ENCODE measurements at places on chromosomes 5 and 9. TPM values are rescaled to one million over a fixed set of nuclear protein-coding genes. Genes with fewer than 3 reads are reported as not detected.

Gene SPATA31E1
- not detected for total RNA-seq

DNA sequence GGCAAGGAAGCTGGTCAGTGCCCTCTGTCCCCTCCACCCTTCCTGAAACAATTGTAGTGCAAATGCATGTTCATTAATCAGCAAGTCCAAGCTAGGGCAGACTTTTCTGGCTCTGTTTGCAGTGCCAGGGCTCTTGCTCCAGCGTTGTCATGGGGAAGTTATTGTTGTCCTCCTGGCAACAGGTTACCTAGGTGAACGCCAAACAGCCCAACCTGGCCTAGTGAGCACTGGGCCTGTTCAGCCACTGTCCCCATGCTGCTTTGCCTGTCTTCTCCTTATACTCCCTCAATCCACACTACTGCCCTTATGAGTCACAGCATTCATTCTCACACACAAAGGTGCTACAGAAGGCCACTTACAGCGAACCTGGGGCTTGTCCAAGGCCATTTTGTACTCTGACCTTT, 34.5 kb upstream of the GLIS3 start:
- DNase-seq, result no peak

DNA sequence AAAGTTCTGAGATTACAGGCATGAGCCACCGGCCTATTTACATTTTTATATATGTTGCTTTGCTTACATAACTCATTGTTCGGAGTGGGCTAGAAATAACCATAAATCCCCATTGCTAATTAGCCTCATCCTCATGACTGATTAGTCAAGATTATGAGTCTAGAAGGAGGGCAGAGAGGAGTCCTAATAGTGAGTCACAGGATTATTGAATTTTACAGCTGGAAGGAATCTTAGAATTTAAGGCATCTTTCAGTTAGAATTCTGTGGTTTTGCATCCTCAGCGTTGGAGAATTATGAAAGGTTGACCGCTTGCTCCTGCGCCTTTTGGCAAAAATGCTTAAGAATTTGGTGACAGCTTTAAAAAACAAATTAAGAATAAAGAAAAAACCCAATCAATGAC, 2.6 kb upstream of the PBX3 start:
- DNase-seq, result no peak

DNA sequence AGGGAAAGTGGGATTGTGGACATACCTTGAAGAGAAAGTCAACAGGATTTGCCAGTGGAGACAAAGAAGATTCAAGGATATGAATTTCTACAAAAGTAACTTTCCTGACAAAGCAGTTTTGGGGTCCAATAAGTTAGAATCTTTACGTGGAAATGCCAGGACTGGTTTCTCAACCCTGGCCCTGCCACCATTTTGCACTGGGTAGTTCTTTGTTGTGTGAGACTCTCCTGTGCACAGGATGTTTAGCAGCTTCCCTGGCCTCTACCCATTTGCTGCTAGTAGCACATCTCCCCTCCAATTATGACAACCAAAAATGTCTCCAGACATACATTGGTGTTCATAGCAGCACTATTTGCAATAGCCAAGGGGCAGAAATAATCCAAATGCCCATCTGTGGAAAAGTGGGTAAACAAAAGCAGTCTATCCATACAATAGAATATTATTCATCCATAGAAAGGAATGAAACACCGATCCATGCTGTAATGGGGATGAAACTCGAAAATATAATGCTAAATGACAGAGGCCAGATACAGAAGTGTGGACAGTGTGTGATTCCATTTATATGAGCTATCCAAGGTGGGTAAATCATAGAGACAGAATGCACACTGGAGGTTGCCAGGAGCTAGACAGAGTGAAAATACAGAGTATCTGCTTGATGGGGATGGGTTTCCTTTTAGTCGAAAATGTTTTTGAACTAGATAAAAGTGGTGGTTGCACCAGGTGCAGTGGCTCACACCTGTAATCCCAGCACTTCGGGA, 91.4 kb downstream of the NSUN2 start:
- no peak for DNase-seq

- no peak for DNase-seq
These were observed 240.9 kb downstream of the GABRB2 start for GRCh38 chr5:161305601-161306000.

Data from activated CD8-positive, alpha-beta T cell treated with anti-CD3 and anti-CD28 coated beads for 36 hours (primary cell).